ENCODE measurements at places on chromosomes 4 and X.

- no peak for DNase-seq
Observed at GRCh38 chr4:96519291-96519690, 679.4 kb downstream of the PDHA2 start.

- no peak for DNase-seq
Observed at GRCh38 chrX:33183361-33183760, 28.0 kb downstream of the DMD start.

- no peak for DNase-seq
Observed at GRCh38 chrX:22810876-22811275, 188.9 kb upstream of the DDX53 start.

DNA sequence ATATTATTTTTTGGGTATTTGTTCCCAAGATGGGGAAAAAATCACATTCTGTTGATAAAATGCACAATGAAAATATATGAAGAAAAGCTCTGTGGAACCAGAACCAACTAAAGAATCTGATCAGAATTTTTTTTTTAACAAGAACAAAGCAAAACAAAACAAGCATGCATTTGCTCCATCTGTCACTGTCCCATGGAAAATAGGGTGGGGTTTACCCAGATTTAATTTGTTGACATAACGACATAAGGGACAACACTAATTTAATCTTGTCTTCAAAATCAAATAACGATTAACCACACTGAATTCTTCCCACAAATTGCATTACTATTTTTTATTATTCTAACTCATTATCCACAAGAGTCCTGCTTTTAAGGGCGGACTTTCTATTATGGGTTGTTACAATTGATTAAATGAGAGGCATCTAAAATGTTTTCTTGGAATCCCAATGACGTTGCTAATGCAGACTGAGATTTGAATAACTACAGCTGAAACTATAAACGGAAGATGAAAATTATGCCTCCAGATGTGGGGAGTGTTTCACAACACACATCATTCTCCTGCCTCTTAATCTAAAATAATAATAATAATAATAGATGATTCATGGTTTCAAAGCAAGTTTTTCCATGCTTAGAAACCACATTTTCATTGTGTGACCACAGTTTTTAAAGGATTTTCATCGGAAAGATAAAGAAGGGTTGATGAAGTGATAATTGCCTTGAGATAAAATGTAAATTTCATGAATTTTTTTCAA is 307.0 kb upstream of the CPEB2 start:
- no peak for DNase-seq

DNA sequence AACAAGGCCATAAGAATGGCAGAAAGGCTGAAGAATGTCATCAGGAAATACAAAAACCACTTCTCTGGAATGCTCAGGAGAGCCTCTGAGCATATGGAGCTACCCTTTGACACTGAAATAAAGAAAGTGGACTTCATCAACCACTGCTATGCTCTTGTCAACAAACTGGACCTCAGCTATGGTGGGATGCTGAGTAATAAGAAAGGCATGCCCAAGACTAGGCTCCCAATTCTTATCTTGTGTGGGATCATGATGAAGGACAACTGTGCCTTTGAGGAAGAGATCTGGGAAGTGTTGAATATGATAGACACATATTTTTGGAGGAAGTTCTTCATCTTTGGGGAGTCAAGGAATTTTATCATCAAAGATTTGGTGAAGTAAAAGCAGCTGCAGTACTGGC is 86.9 kb upstream of the MAGEB16 start:
- no peak for DNase-seq

DNA sequence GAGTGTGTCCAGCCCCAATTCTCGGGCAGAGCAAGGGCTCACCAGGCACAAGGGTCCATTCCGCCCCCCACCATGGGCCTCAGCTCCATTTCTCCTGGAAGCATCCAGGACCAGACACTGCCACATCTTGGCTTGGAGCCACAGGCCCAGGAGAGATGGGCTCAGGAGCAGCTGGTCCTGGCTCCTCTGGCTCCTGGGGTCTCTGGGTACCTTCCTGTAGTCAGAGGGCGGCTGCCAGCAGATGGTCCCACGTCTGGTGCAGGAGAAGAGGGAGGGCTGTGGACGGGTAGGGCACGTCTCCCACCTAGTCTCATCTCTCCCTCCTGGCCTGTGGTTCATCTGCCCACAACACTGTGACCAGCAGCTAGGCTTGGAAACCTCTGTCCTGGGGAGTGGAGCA is 8.0 kb downstream of the ATP2B3 start:
- no peak for DNase-seq

- DNase-seq = no peak
Observed at GRCh38 chr4:53788011-53788410, 196.7 kb upstream of the LNX1 start.

DNA sequence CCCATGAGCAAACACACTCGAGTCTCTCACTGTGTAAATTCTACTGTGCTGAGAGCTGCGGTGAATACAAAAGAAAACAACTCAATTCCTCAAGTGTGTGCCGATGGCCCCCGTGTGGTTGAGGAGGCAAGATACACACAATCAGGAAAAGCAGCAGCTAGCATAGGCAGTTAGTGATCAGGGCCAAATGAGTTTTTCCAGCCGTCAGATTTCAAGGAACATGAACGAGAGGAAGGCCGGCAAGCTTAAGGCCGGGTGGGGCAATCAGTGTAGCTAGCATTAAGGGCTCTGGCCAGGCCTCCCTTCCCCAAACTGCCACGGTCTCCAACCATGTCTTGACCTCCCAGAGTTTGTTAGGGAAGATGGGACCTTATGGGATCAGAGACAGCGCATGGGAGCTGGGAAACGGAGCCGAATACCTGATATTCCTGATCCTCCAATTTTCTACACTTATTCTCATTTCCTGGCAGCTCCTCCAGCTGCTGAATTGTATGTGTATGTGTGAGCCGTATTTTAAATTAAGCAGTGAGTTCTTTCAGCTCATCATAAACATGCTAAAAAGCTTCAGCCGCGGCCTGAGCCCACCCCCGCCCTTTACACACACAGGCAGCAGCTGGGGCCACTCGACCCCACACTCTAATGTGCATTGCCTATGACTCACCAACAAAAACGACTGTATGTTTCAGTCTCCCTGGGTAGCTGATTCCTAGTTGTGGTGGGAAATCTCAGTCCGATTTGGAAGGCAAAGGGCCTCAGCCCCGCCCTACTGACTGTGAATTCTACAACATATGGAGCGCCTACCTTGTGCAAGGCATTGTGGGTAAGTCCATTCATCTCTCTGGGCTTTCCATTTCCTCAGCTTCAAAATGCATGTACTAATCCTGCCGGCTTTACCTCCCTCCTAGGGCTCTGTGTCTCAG is 59.9 kb downstream of the RTL9 start:
- no peak for DNase-seq

DNA sequence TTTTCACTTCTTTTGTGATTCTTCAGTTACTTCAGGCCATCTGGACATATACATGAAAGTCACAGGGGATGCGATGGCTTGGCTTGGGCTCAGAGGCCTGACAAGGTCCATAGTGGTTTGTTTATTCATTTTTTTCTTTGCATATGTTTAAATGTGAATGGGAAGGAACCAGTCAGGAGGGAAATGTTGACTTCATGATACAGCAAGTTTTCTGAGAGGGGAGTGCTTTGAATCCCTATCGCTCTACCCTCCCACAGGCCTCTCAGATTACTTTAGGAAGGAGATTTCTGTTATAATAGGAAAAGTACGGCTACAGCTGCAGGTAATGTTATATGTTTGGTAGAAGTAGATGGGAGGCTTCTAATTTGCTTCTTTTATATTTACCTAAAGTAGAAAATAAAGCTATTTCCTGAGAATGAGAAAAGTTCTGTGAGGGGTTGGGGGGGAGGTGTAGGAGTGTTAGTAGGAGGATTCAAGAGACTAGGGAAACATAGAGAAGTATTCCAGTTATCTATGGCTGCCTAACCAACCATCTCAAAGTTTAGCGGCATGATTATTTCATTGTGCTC is 322.9 kb downstream of the RAPGEF2 start:
- DNase-seq = no peak

GRCh38 chr4:163558539-163559044 is 64.1 kb downstream of the TMA16 start:
- DNase-seq = no peak
